Activated naive CD4-positive, alpha-beta T cell treated with Interleukin-2 at 50 U/mL for 16 hours (primary cell): ENCODE measurements at places on chromosomes 16 and 17.

DNA sequence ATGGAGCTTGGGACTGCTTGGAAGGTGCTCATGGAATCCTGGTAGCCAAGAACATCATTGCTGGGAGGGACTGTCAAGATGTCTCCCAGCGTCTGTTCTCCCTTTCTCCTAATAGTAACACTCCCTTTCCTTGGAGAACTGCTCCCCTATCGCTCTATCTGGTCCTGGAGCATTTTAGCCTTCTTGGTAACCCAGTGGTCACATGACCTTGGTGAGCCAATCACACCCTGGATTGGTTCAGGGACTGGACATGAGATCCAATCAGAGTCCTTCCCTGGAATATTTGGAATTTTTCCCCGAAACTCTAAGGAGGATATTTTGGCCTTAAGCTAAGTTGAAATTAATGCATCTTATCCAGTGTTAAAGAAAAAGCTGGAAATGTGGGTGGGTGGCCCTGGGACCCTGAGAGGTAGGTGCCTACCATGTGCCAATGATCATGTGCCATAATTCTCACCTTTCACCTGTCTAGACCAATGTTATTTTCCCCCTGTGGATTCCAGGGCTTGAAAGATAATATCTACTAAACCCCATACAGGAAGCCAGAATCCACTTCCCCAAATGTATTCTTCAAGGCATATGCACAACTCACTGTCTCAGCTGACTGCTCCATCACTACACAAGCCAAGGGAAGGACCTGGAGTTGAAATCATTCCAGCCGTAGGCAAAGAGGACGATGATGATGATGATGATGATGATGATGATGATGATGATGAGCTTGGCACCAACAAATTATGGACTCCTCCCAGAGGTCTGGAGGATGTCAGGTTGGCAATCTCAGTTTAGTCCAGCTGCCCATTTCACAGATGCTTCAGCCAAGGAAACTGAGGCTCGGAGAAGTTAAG is 193.2 kb downstream of the RAB11FIP4 start:
- no peak for DNase-seq

GRCh38 chr16:90048347-90048722 is 28.8 kb downstream of the PRDM7 start:
- DNase-seq = no peak

- no peak for DNase-seq
Measured at GRCh38 chr16:56747486-56748045, 17.6 kb downstream of the NUP93 start.

GRCh38 chr17:41750862-41751261 is 16.4 kb upstream of the HAP1 start:
- DNase-seq = no peak

DNA sequence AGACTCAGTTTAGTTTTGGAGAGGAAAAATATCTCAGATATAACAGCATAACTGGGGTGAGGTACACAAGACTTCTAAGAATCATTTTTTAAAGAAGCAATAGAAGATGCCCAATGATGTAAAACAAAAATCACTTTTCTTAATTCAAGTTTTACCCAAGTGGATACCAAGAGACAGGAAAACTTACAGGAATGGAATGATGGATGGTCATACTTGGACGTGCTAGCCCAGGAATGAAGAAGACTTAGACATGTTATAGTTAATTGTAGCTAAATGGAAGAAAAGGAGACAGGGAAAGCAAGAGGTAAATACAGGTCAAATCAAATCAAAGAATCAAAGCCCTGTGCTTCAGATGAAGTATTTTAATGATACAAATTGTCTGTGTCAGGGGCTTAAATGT is 312.7 kb upstream of the KCNJ16 start:
- no peak for DNase-seq

GRCh38 chr16:54930005-54930868 is at the start of gene IRX5:
IRX5 (plus strand) TSS chr16:54930865; CDS start chr16:54931199, 334 bp downstream.
- DNase-seq = peak; percentile 37

- DNase-seq = no peak
Measured at GRCh38 chr16:55130911-55131310, 193.1 kb upstream of the IRX6 start.

DNA sequence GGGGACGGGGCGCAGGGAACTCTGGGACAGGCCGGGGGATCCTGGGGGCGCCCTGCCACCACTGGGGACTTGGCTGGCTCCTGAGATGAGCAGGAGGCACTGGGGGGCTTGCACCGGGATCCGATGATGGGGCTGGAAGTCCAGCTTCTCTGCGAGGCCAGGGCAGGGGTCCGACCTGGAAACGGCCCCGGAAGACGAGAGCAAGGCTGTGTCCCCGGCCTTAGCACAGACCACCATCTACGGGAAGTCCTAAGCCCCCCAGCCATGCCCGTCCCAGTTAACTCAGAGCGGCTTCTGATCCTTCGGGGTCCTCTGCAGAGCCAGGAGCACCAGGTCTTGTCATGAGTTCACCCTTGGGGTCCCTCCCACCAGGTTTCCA is 573 bp downstream of the CDT1 start:
- DNase-seq = no peak

DNA sequence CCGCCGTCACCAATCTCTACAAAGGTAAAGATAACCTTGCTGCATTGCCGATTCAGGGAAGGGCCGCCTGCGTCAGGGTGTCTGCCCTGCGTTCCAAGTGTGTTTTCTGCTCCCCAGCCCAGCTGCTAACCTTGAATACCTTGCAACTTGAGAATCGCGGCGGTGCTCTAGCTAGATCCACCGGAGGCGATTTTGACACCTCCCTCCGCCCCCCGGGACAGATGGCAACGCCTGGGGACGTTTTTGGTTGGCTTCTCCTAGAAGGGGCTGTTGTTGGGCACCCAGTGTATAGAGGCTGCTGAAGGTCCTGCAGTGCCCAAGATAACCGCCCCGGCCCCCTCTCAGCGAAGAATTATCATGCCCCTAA is 1.5 kb downstream of the HAPSTR1 start:
- DNase-seq = peak; percentile 33

GRCh38 chr16:9159839-9160550 is 68.6 kb downstream of the HAPSTR1 start:
- DNase-seq = peak; percentile 11

GRCh38 chr17:48241131-48241591 is 133.6 kb downstream of the SNX11 start:
- DNase-seq = no peak

- no peak for DNase-seq
Measured at GRCh38 chr17:75447951-75448856, 8.2 kb upstream of the TMEM94 start.

- no peak for DNase-seq
Measured at GRCh38 chr16:24288516-24288915, 32.4 kb downstream of the CACNG3 start.

GRCh38 chr17:49914664-49915063 is 54.3 kb upstream of the DLX4 start:
- DNase-seq = no peak

DNA sequence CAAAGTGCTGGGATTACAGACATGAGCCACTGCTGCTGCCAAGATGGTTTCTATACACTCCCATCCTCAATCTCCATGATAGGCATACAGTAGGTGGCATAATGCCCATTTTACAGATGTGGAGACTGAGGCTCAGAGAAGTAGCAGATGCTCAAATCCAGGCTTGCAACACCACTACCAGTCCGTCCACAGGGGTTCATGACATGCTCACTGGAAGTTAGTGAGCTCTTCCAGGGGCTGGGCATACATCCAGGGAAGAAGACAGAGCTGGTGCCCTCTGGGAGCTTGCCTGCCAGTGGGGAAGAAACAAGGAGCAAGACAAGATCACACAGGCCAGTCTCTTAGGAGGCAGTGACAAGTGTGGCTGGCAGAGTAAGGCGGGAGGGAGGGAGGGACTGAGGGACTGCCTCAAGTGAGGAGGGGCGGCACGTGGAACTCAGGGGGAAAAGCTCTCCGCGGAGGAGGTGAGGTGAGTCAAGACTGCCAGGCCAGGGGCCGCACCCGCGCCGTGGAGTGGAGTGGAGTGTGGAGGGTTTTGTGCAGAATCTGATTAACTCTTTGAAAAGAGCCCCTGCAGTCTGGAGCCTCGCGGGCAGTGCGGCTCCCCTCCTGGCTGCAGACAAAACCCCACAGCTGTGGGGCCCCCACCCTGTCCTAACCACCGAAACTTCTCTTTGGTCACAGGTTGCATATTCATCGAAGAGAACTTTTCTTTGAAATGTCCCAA is 27.9 kb downstream of the SREBF1 start:
- DNase-seq = no peak

DNA sequence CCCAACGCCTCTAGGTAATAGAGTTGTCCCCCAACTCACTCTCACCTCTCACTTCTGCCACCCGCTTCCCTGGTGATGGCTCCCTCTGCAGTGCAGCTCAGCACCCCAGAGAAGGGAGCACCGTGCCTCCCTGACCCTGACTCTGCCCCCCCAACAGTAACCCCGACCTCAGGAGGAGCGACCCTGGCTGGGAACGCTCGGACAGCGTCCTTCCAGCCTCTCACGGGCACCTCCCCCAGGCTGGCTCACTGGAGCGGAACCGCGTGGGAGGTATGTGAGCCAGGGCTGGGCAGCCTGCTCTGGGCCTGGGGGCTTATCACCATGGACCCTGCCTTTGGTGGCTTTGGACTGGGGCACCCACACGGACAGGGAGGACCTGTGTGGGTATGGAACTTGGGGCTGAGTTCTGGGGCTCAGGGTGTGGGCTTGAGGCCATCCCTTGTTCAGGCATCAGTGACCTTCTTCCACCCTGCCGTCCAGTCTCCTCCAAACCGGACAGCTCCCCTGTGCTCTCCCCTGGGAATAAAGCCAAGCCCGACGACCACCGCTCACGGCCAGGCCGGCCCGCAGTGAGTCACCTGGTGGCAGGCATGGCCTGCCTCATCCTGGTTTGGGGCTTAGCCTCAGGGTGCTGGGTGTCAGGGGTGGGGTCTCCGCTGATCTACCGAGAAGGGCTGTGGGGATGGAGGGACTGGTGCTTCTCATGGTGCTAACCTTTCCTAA is 6.7 kb upstream of the C17orf107 start:
- DNase-seq = no peak

GRCh38 chr16:75938818-75939217 is 212.5 kb upstream of the CPHXL start:
- no peak for DNase-seq

- peak; percentile 19 for DNase-seq
Measured at GRCh38 chr16:4314532-4315185, 1.2 kb upstream of the GLIS2 start.

- DNase-seq = no peak
Measured at GRCh38 chr16:46982335-46982734, 8.9 kb upstream of the DNAJA2 start.

DNA sequence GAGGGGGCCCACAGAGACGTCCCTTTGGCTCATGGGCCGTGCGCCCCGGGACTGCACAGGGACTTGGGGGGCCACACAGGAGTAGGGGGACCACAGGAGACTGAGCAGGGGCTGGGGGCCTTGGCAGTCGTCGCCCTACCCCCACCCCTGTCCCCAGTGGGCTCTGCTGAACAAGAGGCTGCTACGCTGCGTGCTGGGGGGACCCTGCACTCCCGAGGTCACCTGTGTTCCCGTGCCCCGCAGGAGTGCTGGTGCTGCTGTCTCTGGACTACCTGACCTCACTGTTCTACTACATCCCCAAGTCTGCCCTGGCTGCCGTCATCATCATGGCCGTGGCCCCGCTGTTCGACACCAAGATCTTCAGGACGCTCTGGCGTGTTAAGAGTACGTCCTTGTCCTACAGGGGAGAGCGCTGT is 14.4 kb upstream of the RNF213 start:
- no peak for DNase-seq

DNA sequence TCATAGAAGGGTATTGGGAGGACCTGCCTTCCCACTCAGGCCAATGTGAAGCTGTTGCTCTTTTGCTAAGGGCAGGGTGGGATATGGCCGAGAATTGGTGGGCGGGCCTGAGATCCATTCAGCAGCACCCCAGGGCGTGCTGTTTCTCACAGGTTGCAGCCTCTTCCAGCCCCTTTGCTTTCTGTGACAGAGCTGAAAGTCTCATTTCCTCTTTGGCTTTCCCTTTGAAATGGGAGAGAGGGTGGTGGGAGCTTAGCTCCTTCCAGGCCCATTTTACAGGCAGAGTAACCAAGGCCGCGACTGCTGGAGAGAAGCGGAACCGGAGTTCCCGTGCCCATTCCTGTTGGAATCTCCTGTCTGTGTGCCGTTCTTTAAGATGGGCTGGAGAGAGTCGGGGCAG is 183.0 kb downstream of the RAB11FIP4 start:
- no peak for DNase-seq

- no peak for DNase-seq
Measured at GRCh38 chr16:48622456-48623303, 12.7 kb upstream of the N4BP1 start.

GRCh38 chr16:85480727-85481101 is 132.4 kb upstream of the GSE1 start:
- no peak for DNase-seq

- DNase-seq = peak; percentile 33
Measured at GRCh38 chr16:2008631-2009163, 924 bp downstream of the ZNF598 start.

- DNase-seq = no peak
Measured at GRCh38 chr16:24544640-24545039, 5.3 kb downstream of the RBBP6 start.

- no peak for DNase-seq
Measured at GRCh38 chr17:16917671-16918394, 54.1 kb downstream of the TNFRSF13B start.

GRCh38 chr17:39238311-39238972 is 12.7 kb upstream of the STAC2 start:
- DNase-seq = peak; percentile 77

DNA sequence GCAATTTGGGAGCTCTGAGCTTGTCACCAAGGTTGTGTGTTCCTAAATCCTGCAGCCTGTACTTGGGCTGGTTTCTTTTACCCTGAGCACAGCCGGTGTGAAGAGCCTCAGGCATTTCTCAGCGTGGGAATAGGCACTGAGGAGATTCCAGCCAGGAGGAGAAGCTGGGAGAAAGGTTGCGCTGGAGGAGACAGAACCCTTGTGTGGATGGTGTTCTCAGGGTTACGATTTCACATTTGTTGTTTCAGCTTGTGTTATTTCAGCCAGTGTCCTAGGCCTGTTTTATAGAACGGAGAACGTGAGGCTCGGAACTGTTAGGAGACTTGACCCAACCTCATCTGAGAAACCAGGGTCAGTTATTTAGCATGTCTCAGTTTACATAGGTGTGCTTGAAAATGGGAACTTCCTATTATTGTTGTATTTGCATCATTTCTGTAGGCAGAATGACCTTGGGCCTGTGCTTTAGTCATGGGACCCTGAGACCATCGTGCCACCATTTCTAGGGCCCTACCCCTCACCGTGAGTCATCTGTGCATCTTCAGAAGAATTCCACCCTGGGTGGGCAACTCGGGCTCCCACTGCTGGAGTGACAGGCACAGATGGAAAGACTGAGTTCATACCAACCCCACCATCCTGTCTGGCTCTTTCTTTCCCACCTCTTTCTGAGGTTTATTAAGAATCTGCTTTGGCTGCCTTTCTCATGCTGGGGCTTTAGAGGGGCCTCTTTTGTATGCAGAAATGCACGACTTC is 134.9 kb downstream of the MSI2 start:
- DNase-seq = no peak

DNA sequence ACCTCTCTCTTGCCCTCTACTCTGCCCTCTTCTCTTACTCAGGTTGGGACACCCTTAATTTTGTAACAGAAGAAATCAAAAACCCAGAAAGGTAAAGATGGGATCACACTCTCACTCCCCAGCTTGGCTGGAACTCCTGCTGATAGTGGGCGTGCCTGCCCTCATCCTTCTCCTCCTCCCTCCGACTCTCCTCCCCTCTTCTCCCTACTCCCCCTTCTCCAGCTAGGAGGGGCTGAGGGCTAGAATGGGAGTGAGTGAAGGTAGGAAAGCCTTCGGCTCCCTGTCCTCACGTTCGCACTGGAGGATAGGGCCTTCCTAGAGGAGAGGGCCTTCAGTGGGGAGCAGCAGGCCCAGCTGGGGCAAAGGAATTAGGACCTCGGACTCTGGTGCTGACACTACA is 20.3 kb downstream of the SLC7A6OS start:
- no peak for DNase-seq
